ENCODE measurements at places on chromosomes 2 and 18. TPM values are rescaled to one million over a fixed set of nuclear protein-coding genes. Genes with fewer than 3 reads are reported as not detected.

DNA sequence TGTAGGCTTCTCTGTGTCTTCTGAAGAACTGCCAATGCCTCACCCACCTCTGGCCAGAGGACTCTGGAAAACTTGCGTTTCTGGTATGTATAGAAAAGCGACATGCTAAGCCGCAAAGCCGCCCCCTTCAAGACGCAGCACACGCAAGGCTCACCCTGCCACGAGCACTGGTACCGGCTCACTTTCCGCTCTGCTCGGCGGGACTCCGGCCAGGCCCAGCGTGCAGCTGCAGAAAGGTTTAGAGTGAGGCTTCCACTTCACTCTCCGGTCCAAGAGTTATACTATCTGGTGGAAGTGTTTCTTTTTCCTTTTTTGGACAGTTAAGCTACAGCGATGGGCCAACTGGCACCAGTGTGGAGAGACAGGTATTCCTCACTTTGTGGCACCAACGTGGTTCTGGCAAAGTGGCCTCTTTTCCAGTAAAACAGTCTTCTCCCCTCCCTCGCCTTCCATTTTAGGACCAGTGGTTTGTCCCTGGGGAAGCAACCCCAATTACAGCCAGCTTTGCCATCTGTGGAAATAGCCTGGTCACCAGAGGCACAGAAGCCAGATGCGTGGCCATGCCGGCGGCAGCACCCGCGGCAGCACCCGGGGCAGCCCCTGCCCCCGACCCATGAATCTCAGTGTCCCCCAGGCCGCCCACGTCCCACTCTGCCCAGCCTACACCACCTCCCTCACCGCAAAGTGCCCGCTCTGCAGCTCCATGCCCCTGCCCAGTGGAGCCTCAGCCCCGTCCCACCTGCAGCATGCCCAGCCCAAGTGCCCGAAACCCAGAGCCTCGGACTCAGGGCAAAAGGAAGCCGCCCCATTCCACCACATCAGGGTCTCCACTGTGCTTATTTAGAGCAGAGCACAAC lies 91.6 kb upstream of the CTDP1 start:
- DNase-seq, result no peak

- DNase-seq, result peak; percentile 48
Observed at GRCh38 chr2:98669675-98670074, 61.3 kb downstream of the MGAT4A start.

DNA sequence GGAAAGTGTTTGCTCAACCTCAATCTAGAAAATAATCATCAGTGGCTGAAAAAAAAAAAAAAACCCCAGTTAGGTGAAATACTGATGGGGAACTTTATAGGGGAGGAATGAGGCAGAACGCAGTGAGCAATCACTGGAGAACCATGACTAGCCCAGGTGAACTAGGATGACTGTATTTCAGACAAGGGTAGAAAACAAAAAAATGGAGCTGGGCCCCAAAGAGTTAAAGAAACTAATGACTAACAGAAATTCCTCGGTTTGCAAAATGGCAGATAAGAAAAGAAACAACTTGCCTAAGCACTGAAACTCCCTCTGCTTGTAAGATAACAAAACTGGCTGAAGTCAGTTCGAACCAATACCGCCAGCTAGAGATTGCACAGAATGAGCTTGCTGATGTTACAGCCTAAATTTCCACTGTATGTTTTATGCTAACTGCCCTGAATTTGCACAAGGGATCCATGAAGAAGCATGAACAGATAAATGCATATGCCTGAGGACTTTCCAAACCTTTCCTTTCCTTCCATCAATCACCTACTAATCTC lies 245.9 kb downstream of the METTL4 start:
- no peak for DNase-seq

GRCh38 chr2:159637240-159637639 lies 20.9 kb upstream of the BAZ2B start:
- DNase-seq, result no peak

DNA sequence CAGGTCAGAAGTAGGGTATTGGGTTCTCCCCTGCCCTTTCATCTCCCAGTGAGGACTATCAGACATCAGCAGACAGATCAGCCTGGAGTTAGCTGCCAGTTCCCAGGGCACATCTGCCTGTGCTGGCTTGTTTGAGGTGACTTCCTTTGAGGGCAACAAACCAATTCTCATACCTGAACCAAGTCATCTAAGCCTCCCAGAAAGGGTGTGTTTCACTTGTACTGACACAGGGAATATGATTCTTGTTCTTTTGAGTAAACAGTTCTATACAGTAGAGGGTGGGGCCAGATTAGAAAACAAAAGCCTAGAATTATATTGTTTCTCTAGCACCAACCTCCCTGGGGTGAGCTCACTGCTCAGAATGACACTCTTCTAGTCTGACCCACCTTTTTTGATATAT lies 591.9 kb downstream of the SLC4A3 start:
- DNase-seq, result no peak

GRCh38 chr2:12465631-12466135 lies 251.1 kb upstream of the TRIB2 start:
- DNase-seq, result peak; percentile 71

DNA sequence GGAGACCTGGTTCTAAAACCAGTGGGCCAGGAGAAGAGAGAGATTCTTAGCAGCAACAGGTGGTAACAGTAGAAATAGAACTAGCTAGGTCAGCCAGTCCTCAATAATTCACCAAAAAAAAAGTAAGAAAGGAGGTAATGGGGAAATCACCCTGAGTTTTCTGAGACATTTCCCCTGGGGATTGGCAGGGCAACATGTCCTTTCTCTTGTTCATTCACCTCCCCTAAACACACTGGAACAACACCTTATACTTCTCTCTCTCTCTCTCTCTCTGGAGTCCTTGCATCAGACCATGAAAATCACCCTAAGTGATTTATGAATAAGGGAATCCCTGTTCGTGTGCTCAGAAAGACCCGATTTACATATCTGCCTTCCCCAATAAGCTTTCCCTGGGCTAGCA lies 64.8 kb downstream of the COX7A2L start:
- DNase-seq, result no peak

The PARD6G gene
- 20.3 TPM for total RNA-seq

The CPLX4 gene
- total RNA-seq, result not detected

The TCF23 gene
- not detected for total RNA-seq

Measured in lung microvascular endothelial cell (primary cell).